ENCODE measurements at places on chromosomes 13 and 19.

- DNase-seq: no peak
Observed at GRCh38 chr13:24184265-24184841, 23.8 kb downstream of the SPATA13 start.

DNA sequence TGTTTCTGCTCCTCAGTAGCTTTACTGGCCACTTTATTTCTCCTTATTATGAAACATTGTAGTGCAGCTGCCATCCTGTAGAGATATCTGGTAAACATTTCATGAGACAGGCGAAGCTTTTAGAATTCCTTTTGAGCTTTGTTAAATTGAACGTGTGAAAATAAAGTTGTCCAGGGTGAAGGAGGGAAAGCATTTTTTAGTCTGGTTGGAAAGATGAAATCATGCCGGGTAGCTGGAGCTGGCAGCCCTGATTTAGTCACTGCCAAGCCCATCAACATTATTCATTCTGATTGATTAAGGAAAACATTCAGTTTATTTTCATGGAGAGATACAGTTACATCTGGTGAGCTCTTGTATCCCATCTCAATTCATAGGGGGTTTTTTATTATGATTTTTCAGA is 326.2 kb upstream of the GPC6 start:
- no peak for DNase-seq

GRCh38 chr13:109332506-109333499 is 453.6 kb downstream of the IRS2 start:
- no peak for DNase-seq

DNA sequence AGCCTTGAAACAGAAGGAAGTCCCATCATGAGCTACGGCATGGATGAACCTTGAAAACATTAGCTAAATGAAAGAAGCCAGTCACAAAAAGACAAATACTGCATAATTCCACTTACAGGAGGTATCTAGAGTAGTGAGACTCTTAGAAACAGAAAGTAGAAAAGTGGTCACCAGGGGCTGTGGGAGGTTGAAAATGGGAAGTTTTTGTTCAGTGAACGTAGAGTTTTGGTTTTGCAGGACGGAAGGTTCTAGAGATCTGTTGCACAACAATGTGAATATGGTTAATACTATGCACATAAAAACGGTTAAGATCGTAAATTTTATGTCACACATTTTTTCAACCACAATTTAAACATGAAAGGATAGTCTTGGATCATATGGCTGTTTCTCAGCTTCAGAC is 11.9 kb upstream of the SLC10A2 start:
- no peak for DNase-seq

- no peak for DNase-seq
Observed at GRCh38 chr13:93655154-93655553, 428.5 kb downstream of the GPC6 start.

DNA sequence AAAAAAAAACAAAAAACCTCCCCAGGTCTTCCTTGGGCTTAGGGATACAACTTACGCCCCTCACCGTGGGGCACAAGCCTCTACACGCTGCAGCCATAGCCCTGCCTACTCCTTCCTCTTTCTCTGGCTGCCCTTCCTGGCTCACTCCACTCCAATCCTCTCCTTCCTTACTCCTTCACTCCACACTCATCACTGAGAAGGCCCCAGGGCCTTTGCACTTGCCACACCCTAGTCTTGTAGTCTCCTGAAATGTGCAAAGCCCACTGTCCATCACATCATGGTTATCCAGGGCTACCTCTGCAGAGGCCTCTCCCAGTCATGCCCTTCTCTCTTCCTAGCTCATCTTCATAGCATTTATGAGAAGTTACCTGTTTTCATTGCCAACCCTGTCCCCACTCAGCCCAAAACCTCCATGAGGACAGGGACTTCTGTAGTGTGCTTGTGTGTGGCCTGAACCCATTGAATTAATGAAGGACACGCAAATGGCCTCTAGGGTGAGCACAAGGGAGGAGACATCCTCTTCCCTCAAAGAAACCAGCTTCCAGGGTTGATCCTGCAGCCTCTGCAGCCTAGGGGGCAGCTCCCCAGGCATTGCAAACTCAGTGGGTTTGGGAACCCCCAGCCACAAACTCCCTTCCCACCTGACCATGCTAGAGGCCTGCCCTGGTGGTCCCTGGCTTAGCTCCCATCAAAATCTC is 7.9 kb upstream of the HSH2D start:
- no peak for DNase-seq

DNA sequence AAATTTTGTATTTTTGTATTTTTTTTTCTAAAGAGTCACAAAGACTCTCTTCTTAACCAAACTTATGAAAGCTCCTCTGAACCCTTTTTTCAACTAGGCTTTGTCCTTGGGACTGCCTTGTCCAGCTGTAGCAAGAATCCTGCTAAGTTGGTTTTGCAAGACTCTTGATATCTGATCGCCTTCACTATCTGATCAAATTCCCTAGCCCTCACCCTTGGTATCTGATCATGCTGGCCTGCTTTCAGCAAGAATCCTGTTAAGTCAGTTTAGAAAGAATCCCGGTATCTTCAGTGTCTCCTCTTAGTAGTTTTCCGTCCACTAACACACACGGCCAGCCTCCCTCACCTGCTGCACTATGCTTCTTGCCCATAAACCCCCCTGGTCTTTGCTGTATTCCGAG is 1.9 kb upstream of the SIGLEC5 start:
- DNase-seq: no peak

GRCh38 chr13:95470574-95471366 is 81.8 kb upstream of the CLDN10 start:
- no peak for DNase-seq

DNA sequence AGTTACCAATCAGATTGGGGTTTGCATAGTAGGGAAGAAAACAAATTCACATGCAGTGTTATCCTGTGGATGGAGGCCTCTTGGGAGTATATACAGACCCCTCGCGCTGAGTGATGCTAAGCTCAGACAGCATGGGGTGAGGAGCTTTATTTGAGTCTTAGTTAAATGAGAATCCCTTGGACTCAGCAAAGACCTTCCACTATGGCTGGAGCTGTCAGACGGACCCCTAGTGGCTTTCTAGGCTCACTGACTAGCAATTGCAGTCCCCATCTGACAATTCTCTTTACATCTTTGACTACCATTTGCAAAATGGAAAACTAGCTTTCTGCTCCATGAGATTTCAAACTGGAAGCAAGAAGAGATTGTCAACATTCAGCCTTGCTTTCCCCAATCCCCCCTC is 90.4 kb downstream of the STOML3 start:
- DNase-seq: no peak

GRCh38 chr13:50401049-50401505 is 385.8 kb downstream of the KCNRG start:
- DNase-seq: no peak

GRCh38 chr13:99695857-99696256 is 194.6 kb downstream of the TM9SF2 start:
- no peak for DNase-seq

- no peak for DNase-seq
Observed at GRCh38 chr19:35052599-35053190, 11.2 kb downstream of the HPN start.

- no peak for DNase-seq
Observed at GRCh38 chr13:98261165-98261702, 84.2 kb upstream of the RNF113B start.

DNA sequence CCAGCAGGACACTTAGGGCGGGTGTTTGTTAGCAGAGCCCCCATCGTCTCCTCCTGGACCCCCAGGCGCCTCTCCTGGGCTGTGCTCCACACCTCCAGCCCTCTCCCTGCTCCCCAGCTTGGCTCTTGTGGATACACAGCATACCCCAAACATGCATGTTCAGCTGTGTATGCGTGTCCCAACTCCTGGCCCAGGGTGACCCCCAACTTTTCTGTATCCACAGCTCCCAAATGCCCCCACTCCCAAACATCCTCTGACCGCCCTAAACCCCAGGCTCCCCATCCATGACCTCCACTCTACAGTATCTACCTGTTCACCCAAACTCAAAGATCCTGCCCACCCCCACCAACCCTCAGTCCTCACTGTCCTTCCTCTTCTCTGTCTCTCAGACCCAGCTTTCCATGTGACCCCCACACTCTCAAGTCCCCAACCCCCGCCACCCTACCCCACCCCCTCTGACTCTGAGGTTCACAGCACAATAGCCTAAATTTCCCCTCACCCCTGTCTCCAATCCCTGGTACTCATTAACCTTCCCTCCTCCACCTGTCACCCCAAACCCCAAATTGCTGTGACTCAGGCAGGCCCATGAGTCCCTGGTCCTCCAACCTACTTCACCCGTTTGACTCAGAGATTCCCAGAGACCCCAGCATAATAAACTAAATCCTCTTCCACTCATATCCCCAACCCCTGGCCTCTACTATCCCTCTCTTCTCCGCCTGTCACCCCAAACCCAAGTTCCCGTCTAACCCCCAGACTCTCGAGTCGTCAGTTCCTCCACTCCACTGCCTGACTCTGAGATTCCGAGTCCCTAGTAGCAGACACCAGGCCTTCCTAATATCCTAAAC is 968 bp downstream of the UBE2M start:
- no peak for DNase-seq

DNA sequence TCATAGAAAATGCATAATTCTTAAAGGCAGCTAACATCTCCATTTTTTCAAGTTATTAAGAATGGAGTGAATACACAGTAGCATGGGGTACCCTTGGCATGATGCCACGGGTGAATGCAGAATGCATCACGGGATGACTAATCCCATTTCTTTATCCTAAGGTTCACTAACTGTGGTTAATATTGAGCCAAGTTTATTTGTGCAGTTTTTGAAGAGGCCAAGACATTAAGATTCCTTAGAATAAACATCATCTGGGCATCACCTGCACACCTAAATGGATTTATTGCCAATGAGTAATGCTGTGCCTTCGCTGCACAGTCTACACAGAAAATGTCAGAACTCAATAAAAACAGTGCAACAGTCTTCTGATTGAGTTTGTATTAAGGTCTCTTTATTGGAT is 333.1 kb downstream of the GPC6 start:
- DNase-seq: no peak

DNA sequence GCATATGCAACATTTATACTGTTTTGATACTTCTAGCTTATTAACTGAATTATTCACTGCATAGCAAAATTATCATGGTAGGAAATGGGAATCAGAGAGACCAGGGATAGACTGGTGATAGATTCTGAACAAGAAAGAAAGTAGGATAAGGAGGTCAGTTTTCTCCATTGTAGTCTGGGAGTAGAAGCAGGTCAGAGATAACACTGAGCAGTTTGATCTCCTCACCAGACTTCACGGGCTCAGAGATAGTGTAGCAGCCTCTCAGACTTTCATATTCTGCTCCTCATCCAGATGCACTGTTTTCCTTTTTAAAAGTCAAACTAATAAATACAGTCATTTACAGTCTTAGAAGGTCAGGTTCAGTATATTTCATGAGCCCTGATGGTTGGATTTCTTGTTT is 56.0 kb upstream of the MYO16 start:
- no peak for DNase-seq

GRCh38 chr13:112350300-112350699 is 25.9 kb upstream of the SPACA7 start:
- DNase-seq: no peak

GRCh38 chr19:55461974-55462626 is 658 bp upstream of the ISOC2 start:
- no peak for DNase-seq

GRCh38 chr19:18718015-18718526 is 34.6 kb downstream of the CRTC1 start:
- no peak for DNase-seq

DNA sequence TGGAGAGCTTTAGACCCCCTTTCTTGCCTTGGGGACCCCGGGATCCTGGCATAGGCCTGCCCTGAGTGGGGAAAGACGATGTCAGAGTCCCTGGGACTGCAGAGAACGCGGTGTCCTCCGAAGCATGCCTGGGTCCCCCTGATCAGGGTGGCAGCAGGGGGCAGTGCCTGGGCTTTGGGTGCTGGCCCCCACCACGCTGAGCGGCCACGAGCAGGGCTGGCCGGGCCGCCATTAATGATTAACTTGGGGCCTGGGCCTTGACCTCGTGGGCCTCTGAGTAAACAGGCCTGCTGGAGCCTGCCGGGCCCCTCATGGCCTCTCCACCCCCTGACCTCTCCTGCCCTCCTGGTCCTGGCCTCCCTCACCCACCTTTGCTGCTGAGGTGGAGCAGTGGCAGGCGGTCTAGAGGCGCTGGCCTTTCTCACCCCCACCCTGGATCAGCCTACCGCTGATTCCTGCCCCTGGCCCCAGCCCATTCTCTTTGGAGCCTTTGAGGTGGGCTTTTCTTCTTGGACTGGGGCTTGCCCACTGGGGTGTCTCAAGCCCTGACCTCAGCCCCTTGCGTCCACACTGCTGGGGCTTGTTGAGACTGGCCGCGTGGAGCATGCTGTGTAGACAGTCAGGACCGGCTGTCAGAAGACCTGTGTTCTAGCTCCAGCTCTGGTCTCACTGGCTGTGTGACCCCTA is 26.3 kb downstream of the CEBPA start:
- DNase-seq: no peak

- DNase-seq: no peak
Observed at GRCh38 chr13:34066344-34066743, 248.4 kb downstream of the RFC3 start.

DNA sequence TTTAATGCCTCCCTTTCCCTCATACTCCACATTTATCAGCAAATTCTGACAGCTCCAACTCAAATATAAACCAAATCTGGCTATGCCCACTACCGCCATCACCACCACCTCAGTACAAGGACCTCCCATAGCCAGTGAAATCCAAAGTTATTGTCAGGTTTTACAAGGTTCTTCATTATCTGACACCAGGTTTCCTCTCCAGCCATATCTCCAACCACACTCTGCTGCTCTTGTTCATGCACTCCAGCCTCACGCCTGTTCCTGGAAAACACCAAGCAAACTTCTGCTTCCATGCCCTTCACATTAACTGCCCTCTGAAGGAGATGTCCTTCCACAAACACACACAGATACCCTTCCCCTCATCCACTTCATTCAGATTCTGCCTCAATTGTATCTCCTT is 102.2 kb upstream of the MIR17HG start:
- no peak for DNase-seq

DNA sequence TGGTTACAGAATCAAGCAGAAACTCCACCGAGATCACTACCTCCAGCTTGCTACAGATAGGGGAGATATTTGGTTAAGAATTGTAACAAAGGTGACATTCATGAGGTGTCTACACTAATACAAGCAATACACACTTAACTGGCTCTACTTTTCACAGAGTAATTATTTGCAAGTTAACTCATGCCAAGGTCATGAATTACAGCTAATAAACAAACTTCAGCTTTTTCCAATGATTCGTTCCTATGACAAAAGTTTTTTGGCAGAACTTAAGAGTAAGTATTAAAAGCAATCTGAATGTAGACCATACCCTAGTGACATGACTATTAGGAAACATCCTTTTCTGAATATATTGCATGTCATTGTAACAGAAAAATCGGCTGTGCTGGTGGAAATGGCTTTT is 72.1 kb downstream of the LHFPL6 start:
- no peak for DNase-seq

GRCh38 chr13:76829572-76830327 is 56.5 kb downstream of the KCTD12 start:
- no peak for DNase-seq
